ENCODE measurements at places on chromosomes 11 and 22.
A peak's percentile ranks its signal among the peaks of the same experiment; 100 is the strongest.

DNA sequence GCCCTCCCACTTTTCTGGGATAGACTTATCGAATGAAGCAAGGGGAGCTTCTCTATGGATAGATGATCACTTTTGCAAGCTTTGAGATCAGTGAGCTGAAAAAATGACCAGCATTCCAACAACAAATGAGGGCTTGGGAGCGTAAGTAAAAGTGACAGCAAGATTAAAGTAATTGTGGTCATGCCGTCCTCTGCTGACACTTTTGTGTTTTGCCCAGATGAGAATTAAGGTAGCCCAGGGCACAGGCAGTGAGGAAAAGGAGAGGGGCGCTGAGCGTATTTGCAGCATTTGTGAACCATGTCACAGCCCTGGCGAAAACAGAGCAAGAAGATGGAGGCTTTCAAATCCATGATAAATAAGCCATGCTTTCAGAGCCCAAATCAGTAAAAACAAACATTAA is 24.6 kb upstream of the TMA7B start:
- no peak for DNase-seq

- no peak for DNase-seq
Measured at GRCh38 chr11:36390963-36391471, 94.9 kb downstream of the PRR5L start.

- DNase-seq = no peak
Measured at GRCh38 chr11:76151556-76152085, 54.7 kb downstream of the WNT11 start.

DNA sequence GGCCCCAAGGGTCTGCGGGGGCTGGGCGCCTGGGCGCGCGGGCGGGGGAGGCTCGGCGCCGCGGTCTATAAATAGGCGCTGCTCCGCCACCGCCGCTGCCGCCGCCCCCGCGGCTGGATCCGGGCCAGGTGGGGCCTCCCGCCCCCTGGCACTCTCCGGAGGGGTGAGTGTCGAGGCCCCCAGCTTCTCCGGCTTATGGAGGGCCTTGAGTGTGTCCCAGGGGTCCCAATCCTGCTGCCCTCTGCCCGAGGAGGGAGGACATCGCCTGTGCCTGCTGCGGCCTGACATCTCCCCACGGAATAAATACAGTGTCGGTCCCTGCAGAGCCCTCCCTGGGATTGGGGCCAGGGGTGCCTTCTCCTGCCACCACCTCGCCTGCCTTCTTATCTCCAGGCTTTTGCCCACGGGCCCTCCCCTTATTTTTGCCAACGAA is 4.3 kb upstream of the GP1BB start:
- no peak for DNase-seq

- peak; percentile 44 for DNase-seq
Measured at GRCh38 chr22:41524809-41525449, 19.3 kb downstream of the POLR3H start.

GRCh38 chr11:59000003-59000402 is 60.7 kb downstream of the GLYATL1 start:
- no peak for DNase-seq

GRCh38 chr11:100080381-100080780 is 606.7 kb upstream of the ARHGAP42 start:
- DNase-seq = no peak

DNA sequence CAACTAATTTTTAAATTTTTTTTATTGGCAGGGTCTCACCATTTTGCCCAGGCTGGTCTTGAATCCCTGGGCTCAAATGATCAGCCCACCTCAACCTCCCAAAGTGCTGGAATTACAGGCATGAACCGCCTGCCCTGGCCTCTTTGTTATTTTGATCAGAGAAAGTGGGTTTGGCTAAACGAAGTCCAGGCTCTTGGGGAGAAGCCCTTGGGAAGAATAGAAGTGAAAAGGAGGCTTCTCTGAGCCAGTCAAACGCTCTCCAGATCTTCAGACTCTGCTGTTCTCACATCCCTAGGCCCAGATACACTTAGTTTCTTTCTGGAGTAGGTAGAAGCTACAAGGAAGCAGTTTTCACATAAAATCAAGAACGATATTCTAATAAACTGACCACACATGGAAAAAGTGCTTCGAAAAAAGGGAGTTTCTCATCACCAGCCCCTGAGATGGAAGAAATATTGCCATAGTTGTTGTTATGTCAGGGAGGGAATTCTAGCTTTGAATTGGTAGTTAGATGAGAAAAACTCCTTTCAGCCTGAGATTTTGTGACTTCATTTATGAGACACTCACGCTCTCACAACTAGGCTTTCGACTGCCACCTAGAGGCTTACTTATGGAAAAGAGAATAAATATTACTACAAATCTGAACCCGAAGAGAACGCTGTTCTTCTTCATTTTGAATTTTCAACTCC is 41.7 kb upstream of the AQP11 start:
- DNase-seq = no peak

- no peak for DNase-seq
Measured at GRCh38 chr11:104104664-104105063, 59.3 kb downstream of the PDGFD start.

GRCh38 chr22:35435201-35435740 is 35.3 kb downstream of the MCM5 start:
- DNase-seq = no peak

- DNase-seq = no peak
Measured at GRCh38 chr22:46064966-46065666, 85.2 kb upstream of the PPARA start.

DNA sequence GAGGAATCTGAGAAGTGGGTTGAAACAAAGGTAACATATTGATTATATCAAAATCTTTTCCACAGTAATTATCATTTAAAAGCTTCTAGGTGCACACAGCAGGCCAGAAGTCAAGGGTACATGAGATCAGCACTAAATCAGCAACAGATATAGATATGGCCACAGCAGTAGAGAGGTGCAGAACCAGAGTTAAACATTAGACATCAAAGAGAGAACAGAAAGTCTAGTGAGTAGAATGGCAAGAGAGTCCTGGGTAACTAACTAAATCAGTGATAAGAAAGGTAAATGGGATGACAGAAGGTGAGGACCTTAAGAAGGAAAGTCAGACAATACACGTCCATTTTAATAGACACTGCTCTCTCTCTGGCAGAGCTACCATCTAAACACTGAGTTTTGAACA is 119.5 kb upstream of the GRIA4 start:
- no peak for DNase-seq

GRCh38 chr22:24413736-24414385 is 13.5 kb upstream of the ADORA2A start:
- DNase-seq = no peak

- no peak for DNase-seq
Measured at GRCh38 chr11:76756341-76756741, 26.8 kb upstream of the TSKU start.

DNA sequence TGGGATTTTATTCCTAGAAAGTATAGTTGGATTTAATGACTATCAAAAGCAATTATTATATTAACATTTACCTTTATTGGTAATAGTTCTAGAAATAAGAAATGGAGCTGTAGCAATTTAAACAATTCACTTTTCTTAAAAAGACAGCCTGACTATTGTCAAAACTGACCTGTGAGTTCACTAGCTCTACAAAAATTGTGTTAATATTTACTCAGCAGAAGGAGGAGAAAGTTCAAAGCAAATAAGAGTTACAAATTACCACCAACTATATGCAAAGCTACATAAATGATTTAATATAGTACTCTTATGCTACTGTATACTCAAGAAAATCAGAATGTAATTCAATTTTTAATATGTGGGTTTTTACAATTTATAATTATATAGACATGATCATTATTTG is 310.0 kb downstream of the DCDC1 start:
- no peak for DNase-seq

DNA sequence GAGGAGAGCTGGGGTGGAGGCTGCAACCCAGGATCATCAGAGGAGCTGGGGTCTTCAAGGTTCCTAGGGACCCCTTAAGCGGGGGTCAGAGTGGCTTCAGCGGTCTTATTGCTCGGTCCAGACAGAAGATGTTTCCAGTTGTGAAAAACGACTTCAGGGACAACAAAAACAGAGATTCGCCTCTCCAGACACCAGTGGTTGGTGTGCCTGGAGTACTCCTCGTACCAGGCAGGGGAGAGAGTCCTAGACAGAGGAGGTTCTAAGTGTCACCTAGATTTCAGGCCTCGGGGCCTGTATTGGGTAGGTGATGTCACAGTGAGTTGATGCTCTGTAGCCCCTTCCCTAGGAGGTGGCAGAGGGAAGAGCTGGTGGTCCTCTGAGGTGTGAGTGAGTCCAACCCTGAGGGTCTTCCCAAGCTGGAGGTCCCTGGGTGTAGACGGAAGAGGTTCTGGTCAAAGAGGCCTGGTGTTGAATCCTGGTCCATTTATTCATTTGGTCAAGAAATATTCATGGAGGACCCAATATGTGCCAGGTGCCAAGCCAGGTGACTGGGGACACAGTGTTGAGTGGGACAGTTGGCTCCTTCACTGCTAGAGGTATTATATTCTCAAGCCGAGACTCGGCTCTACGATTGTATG is 4.4 kb upstream of the IGLL5 start:
- DNase-seq = no peak

DNA sequence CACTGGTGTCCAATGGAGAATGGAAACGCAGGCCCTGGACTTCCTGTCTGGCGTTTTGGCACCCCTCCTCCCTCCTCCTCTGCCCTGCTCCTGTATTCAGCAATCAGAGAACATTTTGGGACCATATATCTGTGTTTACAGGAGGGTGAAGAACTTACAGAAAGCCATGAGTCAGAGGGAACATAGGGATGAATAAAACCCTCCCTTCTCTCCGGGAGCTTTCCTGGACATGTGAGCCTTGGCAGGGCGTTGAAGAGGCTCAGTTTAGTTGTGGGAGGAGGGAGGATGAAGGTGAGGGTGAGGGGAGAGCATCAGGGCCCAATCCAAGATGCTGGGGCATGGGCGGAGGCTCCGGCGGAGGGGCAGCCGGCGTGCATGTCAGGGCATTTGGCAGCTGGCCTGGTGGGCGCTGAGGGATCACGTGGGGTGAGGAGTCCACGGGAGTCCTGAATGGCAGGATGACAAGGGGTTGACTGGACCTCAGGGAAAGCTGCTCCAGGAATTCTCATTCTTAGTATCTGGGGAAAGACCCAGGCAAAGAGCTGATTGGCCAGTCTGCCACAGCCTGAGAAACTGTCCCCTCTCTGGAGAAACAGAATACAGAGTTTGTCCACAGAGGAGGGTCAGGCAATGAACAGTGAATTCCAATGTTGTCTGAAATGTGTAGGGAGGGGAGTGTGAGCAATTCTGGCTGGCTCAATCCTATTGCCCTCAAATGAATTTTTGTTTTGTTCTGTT is 28.9 kb downstream of the MICAL2 start:
- no peak for DNase-seq

DNA sequence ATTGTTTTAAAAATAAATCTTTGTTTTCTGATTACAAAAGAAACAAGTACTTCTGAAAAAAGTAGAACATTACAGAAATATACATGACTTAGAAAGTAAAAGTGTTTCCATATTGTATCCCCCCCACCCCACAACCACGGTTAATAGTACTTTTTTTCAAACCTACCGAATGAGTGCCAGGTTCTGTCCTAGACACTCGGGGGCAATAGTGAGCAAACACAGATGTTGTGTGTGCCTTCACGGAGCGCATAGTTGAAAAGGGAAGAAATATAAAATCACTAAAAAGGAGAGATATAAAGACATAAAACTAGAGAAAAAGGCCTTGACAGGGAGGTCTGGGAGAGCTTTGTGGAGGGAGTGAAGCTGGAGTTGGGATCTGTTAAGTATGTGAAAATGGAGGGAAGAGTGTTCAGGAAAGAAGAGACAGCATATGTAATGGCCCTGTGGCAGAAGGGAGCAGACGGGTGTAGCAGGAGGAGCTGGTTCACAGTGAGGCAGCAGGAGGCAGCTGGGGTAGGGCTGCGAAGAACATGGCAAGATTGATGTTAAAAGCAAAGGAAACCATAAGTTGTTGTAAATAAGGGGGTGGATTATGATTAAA is 42.1 kb upstream of the ALX4 start:
- DNase-seq = no peak

GRCh38 chr11:59556917-59557348 is 45.6 kb downstream of the OR4D9 start:
- no peak for DNase-seq

DNA sequence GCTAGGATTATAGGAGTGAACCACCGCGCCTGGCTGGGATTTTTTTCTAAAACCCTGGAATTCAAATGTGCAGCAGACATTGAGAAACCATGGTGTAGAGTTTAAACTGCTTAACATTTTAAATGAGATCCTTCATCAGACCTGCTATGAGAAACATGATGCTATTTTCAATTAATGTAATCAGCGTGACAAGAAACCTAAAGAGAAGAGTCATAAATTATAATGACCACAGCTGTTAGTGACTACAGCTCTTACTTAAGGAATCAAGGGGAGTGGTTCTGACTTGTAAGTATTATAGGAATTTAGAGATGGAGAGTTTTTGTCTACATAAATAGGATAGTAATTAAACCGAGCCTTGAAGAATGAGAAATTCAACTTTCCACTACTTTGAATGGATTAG is 170.6 kb downstream of the BARX2 start:
- no peak for DNase-seq

GRCh38 chr22:46463435-46464227 is 73.8 kb downstream of the CELSR1 start:
- DNase-seq = no peak

- no peak for DNase-seq
Measured at GRCh38 chr22:31707519-31707918, 42.4 kb downstream of the PRR14L start.

DNA sequence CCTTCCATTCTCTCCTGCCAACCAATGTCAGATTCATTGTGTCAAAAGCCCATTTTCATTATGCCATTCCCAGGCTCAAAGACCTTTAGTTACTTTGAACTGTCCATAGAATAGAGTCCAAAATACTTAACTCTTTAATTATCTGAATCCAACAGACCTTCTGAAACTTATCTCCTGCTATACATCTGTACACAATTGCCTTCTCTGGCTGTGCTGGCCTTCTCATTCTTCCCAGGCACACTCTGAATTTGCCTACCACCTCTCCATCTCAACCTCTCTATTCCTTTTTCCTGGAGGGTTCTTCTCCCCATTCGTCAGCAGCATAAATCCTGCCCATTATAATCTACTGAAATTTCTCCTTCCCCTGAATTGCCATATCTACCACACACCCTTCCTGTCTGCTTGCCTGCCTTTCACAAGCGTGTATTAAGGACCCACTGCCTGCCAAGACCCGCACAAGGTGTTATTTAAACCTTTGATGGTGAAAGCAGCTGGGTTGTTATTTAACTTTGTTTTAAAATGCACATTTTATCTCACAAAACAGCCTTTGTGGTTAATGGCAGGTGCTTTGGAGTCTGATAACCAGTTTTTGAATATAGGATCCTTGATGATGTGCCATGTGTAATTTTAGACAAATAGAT is 125.9 kb downstream of the CCDC81 start:
- DNase-seq = no peak

- no peak for DNase-seq
Measured at GRCh38 chr11:9596926-9597464, 23.5 kb downstream of the WEE1 start.

- no peak for DNase-seq
Measured at GRCh38 chr11:69891421-69892236, 72.4 kb upstream of the FGF3 start.

GRCh38 chr11:21612326-21612725 is 580.6 kb upstream of the ANO5 start:
- DNase-seq = no peak

DNA sequence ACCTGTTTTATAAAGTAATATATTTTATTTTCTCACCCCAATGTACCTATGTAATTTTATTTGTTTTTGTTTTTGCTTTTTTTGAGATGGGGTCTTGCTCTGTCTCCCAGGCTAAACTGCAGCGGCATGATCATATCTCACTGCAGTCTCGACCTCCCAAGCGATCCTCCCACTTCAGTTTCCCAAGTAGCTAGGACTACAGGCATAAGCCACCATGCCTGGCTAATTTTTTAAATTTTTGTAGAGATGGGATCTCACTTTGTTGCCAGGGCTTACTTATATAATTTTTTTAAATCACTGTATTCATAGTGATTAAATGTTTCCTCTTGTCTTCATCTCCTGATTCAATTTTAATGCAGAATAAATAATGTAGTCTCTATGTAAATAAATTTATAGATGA is 13.2 kb upstream of the DNAJB7 start:
- DNase-seq = no peak
